ENCODE measurements at places on chromosomes 7 and 10.

DNA sequence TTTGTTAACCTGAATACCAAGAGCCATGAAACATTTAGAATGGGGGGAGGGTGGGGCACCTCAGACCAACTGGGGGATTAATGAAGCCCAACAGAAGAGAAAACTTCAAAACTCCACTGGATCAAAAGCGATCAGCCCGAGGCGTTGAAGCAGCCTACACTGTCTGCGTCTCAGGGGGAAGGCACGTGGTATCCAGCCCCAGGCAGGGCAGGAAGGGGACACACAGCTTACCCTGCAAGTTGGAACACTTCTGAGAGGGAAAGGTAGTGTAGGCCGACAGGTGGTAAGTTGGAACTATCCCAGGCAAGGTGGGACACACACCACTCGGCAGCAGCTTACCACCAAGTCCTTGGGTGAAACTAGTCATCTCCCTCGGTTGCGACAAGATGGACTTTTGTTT, 102.9 kb downstream of the TAX1BP1 start:
- no peak for DNase-seq

DNA sequence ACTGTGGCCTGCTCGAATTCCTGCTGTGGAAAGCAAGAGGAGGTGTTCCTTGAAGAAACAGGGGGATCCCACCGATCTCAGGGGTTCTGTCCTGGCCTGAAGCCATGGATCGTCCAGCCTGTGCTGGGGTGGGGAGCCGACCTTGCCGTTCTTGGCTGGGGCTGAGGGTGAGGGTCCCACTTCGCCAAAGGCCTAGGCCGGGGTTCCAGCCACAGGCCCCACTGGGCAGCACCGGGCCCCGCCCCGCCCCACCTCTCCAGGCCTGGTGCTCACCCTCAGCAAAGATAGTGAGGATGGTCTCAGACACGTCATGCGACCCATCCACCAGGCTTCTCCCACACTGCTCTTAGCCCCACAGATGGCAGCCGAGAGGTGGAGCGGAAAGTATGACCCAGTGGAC, 51.4 kb upstream of the ZNF716 start:
- DNase-seq, result no peak

GRCh38 chr7:120055300-120055699, 217.7 kb upstream of the KCND2 start:
- no peak for DNase-seq

DNA sequence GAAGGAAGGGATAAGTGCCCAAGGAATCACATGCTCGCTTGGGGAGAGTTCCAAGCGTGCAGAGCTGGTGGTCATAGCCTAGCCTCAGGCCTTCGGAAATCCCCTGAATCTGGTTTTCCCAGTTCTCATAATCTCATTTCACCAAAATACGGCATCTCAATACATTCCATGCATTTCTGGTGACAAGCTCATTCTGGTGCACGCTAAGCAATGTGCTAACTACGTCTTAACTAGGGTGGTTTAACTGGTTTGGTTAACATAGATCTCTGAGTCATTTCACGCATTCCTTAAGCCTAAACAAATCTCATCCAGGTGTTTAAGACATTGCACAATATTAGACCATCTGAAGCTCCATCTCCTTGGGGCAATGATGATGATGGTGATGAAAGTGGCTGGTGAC, 72.9 kb upstream of the STEAP1B start:
- no peak for DNase-seq

DNA sequence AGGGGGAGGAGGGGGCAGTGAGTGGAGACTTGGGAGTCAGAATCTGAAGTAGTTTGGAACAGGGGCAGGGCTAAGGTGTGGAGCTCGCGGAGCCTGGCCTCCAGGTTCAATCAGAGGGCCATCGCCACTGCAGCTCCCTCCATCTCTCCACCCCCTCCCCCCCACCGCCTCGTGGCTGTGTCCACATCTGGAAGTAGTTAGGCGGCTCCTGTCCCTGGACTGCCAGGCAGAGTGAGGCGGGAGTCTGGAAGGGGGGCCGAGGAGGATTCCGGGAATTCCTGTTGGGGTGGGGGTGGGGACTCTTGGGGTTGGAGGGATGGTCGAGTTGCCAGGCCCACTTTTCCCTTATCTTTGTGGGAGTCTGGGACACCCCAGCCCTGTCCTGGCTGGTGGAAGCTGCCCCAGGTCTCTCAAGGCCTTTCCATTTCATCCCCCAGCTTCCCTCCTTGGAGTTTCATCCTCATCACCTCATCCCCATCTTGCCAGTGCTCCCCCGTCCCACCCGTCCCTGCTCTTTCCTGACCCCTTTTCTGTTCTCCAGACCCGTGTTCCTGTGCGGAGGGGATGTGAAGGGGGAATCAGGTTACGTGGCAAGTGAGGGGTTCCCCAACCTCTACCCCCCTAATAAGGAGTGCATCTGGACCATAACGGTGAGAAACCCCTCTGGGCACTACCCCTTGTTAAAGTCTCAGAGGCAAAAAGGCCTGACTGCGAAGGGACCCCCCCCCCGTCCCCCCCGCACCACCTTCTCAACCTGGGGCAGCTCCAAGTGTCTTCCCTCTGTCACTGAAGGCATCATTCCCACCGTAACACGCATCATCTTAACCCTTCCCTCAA, 944 bp downstream of the PCOLCE start:
- DNase-seq, result no peak

DNA sequence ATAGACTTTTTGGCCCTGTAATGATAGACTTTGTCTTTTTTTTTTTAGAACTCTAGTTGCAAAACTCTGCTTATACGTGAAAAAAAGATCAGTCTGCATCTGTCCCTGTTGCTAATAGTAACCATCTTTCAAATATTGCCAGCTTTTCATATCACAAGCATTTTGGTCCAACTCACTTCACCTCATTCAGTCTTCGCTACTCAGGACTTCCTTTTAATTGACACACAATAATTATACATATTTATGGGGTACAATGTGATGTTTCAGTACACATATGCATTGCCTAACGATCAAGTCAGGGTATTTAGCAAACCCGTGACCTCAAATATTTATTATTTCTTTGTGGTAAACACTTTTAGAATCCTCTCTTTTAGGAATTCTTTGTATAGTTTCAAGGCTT, 867.0 kb upstream of the C7orf33 start:
- no peak for DNase-seq
